ENCODE measurements at places on chromosomes 7 and 10.

DNA sequence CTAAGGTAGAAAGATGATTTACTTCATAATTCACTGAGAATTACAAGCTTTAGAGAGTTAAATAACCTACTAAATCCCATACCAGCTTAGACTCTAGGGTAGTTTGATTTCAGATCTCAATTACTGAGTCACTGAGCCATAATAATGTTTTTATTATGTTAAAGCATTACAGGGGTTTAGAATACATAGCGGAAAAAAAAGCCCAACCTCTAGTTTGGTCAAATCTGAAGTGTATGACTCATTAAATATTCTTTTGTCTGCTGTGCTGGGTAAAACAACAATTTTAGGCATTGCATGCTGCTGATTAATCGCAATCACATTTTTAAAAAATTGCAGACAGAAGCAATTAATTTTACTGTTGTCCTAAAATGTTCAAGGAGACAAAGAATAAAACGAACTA lies 48.5 kb downstream of the MALRD1 start:
- no peak for DNase-seq

DNA sequence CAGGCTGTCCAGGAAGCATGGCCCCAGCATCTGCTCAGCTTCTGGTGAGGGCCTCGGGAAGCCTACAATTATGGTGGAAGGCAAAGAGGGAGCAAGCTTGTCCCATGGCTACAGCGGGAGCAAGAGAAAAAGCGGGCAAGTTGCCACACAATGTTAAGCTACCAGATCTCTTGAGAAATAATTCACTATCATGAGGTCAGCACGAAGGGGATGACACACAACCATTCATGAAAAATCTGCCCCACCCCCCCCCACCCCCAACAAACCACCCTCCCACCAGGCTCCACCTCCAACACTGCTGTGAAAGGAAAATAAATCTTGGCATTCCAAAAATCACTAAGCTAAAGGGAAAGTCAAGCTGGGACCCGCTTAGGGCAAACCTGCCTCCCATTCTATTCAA lies 545.8 kb upstream of the NRP1 start:
- no peak for DNase-seq

- no peak for DNase-seq
Observed at GRCh38 chr10:91360461-91360860, 49.7 kb upstream of the HECTD2 start.

DNA sequence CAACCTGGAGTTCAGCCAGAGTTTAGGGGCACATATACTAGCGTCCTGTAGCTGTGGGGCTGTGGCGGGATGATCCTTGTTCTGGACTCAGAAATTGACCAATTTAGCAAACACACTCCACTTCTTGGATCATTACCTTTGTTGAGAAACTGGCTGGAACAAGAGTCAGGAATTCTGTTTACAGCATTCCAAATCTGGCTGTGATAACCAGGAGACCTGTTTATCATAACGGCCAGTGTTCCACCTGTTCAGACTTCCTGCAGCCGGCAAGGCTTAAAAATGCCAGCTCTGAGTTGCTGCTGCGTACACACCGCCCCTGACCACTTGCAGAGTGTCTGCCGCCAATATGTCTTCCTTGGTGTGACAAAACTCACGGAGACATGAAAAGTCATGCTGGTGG lies 64.8 kb downstream of the ARMC3 start:
- DNase-seq, result no peak

DNA sequence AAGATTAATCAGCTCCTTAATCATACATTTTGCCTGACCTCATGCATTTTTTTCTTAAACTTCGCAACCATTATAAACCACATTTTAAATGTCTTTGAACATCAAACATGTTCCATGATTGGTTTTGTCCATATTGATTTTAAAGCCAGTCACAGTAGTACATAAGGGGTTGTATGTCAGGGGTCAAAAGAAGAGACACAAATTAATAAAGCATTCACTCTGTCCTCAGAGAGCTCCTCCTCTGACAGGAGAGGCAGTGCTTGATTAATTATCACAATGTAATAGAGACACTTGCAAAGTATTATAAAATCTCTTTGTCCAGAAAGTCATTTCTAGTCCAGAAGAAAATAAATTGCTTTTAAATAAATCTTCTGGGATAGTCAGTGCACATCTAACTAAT lies 195.5 kb downstream of the MAGI2 start:
- DNase-seq, result no peak

- peak; percentile 32 for DNase-seq
Observed at GRCh38 chr10:113616244-113617074, 47.4 kb downstream of the NRAP start.

DNA sequence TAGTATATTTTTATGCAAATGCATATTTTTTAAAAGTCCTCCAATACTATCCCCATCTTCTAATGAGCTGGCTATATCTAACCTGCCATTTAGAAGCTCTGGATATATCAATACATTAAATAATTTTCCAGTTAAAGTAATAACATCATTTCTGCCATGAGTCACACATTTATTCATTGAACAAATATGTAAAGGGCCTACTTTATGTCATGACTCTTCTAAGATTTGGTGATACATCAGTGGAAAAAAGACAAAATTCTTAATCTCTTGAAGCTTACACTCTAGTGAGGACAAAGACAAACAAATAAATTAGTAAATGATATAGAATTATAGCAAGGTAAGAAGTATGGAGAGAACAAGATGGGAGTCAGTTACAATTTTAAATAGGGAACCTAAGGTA lies 716.8 kb upstream of the LRRTM3 start:
- DNase-seq, result no peak

GRCh38 chr7:81244224-81244623 lies 325.4 kb upstream of the SEMA3C start:
- no peak for DNase-seq
